ENCODE measurements at places on chromosomes 3 and 15. TPM values are rescaled to one million over a fixed set of nuclear protein-coding genes. Genes with fewer than 3 reads are reported as not detected.

- no peak for DNase-seq
Measured at GRCh38 chr3:43874290-43874689, 183.6 kb downstream of the ABHD5 start.

DNA sequence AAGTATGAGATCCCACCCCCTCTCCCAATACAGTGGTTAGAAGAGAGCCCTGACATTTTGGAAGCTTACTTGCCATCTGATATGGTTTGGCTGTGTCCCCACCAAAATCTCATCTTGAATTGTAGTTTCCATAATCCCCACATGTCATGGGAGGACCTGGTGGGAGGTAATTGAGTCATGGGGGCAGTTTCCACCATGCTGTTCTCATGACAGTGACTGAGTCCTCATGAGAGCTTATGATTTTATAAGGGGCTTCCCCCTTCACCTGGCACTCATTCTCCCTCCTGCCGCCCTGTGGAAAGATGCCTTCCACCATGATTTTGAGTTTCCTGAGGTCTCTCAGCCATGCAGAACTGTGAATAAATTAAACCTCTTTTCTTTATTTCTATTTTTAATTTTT is 28.8 kb upstream of the HES1 start:
- no peak for DNase-seq

The TRPM1 gene
- total RNA-seq = not detected

DNA sequence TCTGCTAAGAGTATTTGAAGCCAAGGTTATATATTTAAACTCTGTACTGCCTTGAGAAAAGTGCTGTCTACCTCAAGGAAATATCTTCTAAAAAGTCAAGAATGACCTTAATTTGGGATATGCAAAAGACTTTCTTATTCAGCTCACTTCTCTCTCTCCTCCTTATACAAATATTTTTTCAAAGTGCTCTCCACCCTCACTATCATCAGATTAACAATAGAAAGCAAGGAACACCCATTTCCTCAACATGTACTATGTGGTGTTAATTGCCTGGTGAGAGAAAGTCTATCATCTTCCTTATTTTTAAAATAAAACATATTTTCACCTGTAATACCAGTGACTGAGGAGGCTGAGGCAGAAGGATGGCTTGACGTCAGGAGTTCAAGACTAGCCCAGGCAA is 44.4 kb upstream of the RSL24D1 start:
- no peak for DNase-seq

GRCh38 chr15:76155731-76156130 is 95.9 kb downstream of the TMEM266 start:
- DNase-seq = no peak

GRCh38 chr3:148742118-148742517 is 44.4 kb downstream of the AGTR1 start:
- no peak for DNase-seq

The CP gene
- 6.2 TPM for total RNA-seq

GRCh38 chr3:61774279-61774890 is 213.0 kb downstream of the PTPRG start:
- DNase-seq = no peak

The FAM131A gene
- 12.6 TPM for total RNA-seq

GRCh38 chr3:99637016-99637367 is 1.4 kb upstream of the COL8A1 start:
- DNase-seq = no peak

- DNase-seq = no peak
Measured at GRCh38 chr15:101320501-101321052, 25.5 kb upstream of the SNRPA1 start.

GRCh38 chr3:52004906-52005395 is 9.3 kb upstream of the RPL29 start:
- no peak for DNase-seq

- DNase-seq = no peak
Measured at GRCh38 chr15:100101426-100102089, 240.2 kb downstream of the ADAMTS17 start.

DNA sequence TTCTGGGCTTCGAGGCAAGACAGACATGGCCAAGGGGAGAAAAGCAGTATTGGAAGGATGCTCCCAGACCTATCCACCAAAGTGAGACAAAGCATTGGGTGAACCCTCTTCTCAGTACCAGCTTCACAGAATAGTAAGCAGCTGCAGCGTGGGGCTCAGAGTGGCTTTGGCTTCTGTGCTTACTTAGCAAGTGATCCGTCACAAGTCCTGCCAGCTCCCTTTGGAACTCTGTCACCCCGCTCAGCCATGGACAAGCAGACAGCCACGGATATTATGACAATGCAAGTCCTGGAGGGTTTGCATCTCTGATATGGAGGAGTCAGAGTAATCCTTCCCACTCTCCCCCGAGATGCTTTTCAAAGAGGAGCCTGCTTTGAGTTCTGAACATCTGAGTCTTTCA is 90.8 kb downstream of the SLCO3A1 start:
- no peak for DNase-seq

The TRH gene
- total RNA-seq = not detected

DNA sequence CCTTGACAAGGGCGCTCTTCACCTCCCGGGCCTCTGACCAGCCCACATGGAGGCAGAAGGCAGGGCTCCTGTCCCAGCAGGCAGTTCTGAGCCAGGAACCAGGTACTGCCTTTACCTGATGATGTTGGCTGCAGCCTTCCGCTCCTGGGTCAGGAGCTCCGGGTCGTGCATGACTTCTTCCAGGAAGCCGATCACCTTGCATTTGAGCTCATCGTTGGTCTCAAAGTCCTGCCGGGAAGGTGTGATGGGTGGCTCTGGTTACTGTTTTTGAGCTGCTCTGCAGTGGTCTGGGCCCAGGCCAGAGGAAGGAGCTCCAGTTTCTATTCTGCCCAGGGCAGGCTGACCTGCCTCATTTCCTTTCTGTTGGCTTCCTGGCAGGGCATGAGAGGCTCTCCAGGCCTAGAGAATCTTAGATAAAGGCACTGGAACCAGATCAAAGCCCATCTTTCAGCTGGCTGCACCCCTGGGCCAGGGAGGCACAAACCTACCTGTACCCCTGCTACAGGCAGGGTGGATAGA is 53.2 kb upstream of the CTSH start:
- DNase-seq = no peak
